Activated CD4-positive, alpha-beta T cell treated with anti-CD3 and anti-CD28 coated beads, Interleukin-10, Interleukin-2, amounts not matched to agents 100 ng/mL and 50 ng/mL, durations not matched to agents 16 hours and 8 hours (primary cell): ENCODE measurements at places on chromosomes 11 and 22.

GRCh38 chr22:17471886-17472535 is 91.3 kb upstream of the SLC25A18 start:
- DNase-seq, result peak; percentile 13

GRCh38 chr11:69299023-69299461 is 5.1 kb downstream of the MYEOV start:
- no peak for DNase-seq

- no peak for DNase-seq
These were observed 97.7 kb downstream of the ARFGAP2 start for GRCh38 chr11:47078751-47079521.

DNA sequence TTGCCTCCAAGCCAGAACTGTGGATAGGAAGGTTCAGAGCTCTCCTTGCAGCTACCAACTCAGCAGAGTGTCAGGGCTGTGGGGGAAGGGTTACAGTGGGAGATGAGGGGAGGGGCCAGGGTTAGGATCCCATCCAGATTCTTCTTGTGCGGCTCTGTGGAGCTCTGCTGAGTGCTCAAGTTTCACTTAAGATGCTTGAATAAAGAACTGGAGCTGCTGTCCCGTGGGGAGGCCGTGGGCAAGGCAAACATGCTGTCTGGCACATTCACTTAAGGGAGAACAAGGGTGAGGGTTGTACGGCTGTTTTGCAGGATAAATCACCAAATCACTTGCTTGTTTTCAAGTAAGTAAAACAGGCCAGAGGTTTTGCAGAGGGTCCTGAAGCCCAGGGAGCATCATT is 197.1 kb downstream of the FAM76B start:
- no peak for DNase-seq

DNA sequence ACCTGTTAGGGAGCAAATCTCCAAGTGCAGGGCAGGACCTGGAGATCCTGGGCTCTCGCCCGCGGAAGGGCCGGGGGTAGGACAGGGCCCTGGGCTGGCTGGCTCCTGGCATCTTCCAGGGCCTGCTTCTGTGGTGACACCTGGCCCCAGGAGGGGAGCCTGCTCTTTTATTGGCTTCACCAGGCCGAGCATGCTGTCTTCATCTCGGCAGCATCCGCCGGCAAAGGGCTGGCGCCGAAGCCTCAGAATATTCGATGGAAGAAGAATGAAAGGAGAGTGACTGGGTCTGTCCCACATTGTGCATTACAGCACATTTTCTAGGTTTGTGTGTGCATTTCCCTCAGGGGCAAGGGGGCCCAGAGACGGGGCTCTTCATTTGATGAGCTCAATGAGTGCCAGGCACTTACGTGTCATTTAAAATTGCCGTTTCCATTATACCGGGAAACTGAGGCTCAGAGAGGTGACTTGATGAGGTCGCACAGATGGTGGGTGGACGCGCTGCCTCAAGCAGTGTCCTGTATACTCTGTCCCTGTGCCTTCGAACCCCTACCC is 70.0 kb downstream of the RBX1 start:
- peak; percentile 26 for DNase-seq

DNA sequence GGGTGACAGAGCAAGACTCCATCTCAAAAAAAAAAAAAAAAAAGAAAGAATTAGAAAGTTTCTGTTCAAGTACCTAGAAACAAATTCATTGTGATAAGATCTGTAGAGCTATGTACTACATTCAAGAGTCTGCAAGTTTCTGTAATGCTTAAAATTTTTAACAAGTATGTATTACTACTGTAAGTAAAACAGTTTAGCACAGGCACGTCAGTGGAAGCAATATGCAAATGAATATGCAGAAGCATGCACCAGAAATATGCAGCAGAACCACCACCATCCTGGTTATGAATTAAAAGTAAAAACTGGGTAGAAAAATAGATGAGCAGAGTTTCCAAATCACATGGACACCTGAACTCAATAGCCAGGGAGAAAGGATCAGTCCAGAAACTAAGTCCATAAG is 19.3 kb downstream of the SBF2 start:
- no peak for DNase-seq

DNA sequence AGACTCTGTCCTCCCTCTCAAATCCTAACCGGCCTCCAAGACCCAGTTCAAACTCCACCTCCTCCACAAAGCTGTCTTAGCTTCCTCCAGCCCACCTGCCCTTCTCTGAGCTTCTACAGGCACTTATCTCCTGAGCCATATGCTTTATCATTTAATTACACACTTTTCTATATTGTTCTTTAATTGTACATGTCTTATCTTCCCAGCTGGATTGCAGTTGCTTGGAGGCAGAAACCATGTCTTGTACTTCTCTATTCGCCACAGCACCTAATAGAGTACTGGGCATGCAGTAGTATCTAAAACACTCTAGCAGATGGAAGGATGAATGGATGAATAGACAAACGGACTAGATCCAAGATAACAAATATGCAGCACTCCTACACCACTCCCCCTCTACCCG is 11.3 kb downstream of the TRIM29 start:
- DNase-seq, result no peak
